ENCODE measurements at places on chromosomes 1 and 21.
A peak's percentile ranks its signal among the peaks of the same experiment; 100 is the strongest.

GRCh38 chr1:183588827-183589226 lies 1.4 kb downstream of the NCF2 start:
- DNase-seq: no peak

DNA sequence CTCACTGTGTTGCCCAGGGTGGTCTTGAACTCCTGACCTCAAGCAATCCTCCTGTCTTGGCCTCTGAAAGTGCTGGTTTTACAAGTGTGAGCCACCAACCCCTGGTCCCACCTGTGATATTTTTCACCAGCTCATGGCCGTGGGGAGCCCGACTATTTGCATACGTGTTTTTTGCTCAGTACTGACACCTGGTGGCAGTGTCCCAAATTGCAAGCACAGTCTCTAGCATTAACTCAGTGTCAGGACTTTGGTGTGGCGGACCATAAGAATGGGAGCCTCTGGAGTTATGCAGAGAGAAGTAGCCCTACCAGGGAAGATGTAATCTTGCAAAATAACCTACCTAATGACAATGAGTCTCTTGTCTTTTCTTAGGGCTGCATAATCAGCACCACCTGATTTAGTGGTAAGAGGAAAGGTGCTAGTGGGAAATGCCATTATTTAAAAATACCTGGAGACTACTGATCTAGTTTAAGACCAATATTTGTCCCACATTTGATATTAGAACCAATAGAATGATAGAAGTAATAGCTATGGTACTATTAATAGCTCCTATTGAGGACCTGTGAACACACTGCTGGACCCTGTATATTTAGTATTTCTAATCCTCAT lies 305.4 kb downstream of the DISC1 start:
- DNase-seq: no peak

GRCh38 chr1:227120826-227121225 lies 180.7 kb downstream of the COQ8A start:
- no peak for DNase-seq

GRCh38 chr1:204398197-204399125 lies 13.2 kb downstream of the PPP1R15B start:
- DNase-seq: no peak

DNA sequence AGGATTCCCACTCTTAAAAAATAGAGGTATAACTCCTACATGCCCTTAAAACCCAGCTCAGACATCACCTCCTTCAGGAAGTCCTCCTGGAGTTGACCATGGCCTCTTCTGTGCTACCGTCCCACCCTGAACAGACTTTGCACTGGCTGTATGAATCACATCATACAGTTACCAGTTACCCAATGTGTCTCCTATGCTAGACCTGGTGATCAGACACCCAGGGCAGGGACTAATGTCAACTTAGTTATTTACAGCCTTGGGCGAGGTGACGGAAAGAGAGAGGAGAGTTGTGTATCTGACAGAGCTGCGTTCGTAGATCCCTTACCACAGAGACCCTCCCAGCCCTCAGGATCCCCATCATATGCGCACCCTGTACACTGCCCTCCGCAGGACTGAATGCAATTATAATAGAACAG lies 72.7 kb downstream of the SLC66A1 start:
- DNase-seq: no peak

DNA sequence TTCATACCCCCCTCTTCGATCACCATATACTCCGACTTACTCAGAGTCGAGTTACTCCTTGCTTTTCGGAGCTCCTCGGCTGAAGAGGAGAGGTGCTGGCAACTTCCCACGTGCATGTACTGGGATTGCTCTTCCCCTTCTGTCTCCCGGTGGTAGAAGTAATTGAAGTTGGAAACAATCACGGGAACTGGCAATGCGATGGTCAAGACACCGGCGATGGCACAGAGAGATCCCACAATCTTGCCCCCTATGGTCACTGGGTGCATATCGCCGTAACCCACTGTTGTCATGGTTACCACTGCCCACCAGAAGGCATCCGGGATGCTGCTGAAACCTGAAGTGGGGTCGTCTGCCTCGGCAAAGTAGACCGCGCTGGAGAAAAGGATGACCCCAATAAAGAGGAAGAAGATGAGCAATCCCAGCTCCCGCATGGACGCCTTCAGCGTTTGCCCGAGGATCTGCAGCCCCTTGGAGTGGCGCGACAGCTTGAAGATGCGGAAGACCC lies 1.5 kb downstream of the KCNA3 start:
- DNase-seq: no peak

DNA sequence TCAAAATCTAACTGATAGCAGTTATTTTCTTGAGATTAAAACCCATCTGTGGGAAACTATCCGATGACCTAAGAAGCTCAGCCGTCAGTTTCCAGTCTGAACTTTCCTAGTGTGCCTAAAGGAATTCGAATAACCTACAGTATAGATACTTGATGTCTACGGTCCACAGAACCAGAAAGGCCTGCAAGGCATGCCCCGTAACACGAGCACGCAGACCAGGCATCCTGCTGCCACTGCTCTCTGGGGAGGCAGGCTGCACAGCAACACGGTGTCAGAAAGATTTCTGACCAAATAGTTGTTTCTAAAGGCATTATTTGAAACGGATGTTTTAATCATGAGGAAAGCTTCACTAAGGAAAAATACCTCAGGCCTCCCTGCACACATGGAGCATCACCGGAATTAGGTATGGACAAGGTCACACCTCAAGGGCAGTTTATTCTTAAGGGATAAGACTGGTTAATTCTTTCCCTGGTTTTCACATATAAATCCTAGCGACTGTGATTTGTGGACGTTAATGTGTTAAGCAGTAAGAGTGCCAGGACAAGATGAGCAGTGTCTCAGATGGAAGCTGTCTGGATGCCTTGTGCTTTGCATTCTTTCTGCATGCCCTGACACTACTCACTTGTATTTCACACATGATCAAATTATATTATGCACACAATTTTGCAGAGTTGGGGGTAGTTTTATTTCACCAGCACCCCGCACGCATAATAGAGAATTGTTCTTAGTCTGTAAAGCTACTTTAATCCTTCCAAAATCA lies 49.0 kb upstream of the NADK start:
- no peak for DNase-seq

GRCh38 chr1:239718997-239719628 lies 332.7 kb downstream of the CHRM3 start:
- no peak for DNase-seq

GRCh38 chr1:204513117-204513716 lies 3.0 kb upstream of the MDM4 start:
- peak; percentile 52 for DNase-seq

- DNase-seq: no peak
Observed at GRCh38 chr1:54499097-54499359, 49.0 kb upstream of the ACOT11 start.

DNA sequence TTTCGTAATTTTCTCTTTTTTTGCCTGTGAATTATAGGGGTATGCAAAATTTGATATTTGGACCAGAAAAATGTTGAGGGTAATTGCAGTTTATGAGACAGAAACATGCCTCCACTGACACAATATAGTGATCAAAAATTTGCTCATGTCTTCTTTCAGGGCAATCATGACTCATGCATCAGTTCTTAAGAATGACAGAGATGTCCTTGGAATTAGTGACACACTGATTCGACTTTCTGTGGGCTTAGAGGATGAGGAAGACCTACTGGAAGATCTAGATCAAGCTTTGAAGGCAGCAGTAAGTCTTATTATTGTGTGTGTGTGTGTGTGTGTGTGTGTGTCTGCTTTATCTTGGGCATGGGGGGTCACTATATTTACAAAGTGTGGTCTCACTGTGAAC lies 27.5 kb downstream of the CTH start:
- no peak for DNase-seq

- no peak for DNase-seq
Observed at GRCh38 chr1:205988585-205988995, 14.6 kb downstream of the RAB7B start.

DNA sequence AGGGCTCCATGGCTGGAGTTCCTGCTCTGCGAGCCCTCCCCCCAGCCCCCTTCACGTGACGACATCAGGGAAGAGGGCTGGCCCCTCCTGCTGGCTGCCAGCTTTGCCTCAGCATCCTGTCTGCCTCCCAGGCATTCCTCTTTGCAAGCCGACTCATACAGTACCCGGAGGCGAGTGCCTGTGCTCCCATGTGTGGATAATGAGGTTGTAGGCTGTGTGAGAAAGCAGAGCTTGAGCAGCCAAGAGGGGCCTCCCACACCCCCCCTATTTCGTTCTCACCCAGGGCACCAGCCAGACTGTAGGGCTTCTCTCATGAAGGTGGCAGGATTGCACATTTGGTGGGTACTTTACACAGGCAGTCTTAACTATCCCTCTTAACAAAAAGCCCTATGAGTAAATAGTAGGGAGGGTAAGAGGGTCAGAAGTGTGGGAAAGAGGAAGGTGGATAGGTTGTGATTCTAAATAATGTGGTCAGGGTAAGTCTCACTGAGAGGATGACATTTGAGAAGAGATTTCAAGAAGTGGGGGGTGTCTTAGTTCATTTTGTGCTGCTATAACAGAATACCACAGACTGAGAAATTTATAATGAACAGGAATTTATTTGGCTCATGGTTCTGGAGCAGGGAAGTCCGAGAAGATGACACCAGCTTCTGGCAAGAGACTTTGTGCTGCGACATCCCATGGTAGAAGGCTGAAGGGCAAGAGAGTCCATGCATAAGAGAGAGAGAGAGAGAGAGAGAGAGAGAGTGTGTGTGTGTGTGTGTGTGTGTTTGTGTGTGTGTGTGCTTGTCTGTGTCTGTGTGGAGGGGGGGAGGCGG lies 113.5 kb downstream of the OMA1 start:
- no peak for DNase-seq

- DNase-seq: no peak
Observed at GRCh38 chr1:15176898-15177665, 23.5 kb downstream of the TMEM51 start.

DNA sequence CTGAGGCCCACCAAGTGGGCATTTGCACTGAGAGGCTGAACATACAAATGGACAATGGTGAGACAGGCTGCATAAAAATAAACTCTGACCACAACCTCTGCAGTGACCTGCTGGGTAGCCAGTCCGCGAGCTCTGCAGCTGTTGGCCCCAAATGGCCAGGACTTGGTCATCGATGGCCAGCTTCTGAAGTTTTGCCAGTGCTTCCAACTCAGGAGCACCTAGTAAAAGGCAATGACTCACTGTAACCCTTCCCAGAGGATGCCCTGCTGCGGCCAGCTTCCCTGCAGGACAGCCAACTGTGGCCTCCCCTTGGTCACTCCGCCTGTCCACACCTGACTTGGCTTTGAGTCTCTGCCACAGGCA lies 185.4 kb downstream of the DYRK1A start:
- DNase-seq: no peak

DNA sequence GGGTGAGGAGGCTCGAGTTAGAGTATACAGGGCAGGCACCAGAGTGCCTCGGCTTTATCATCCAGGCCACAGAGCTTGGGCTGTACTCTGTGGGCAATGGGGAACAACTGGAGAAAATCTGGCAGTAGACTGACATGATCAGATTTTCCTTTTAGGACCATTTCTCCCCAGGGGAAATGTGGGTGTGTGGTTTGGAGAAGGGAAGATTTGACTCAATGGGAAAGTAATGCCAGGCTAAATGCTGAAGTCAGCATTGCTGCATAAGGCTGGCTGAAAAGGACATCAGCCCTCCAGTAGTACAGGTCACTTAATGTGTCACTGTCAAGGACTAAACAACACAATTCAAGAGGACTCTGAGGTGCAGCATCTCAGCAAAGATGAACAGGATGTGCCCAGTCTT lies 5.0 kb downstream of the FYB2 start:
- no peak for DNase-seq

GRCh38 chr1:52553362-52554266 lies 722 bp upstream of the TUT4 start:
- peak; percentile 82 for DNase-seq

DNA sequence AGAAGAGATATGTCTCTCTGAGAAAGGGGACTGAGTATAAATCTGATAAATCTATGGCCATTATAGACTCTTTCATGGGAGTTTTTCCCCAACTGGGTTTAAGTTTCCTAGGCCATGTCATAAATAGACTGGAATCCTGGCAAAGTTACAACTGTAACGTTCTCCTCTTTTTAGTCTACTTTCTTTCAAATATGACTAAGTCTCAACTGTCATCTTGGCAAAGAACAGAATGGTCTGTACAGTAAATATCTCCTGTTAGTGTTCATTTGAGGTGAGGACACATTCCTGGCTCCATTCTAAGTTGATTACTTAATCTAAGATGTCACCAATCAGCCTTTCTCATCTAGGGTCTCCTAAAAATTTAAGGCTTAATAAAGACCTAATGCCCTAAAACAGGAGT lies 300.5 kb downstream of the BRINP2 start:
- DNase-seq: no peak

GRCh38 chr21:32412162-32413014 lies at the start of gene EVA1C:
Gene EVA1C (plus strand): TSS chr21:32412706. CDS start chr21:32412854, 148 bp downstream.
- peak; percentile 69 for DNase-seq

GRCh38 chr1:52225174-52225573 lies 83.3 kb downstream of the ZFYVE9 start:
- no peak for DNase-seq

DNA sequence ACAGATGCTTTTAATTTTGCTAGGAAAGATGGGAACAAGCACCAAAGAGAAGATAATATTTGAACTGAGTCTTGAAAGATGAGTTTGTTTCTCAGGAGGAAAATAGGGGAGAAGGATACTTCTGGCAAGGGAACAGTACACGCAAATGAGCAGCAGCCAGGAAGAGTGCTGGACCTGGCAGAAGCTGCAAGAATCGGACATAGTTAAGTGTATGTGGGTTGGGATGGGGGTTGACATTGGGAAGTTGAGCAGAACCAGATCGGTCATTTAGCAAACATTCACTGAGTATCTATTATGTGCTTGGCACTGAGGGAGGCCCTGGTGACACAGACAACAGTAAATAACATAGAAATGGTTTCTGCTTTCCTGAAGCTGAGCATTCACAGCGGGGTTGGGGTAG lies 198.8 kb downstream of the PLPP3 start:
- no peak for DNase-seq

GRCh38 chr1:16986962-16987361 lies 6.5 kb upstream of the MFAP2 start:
- no peak for DNase-seq

DNA sequence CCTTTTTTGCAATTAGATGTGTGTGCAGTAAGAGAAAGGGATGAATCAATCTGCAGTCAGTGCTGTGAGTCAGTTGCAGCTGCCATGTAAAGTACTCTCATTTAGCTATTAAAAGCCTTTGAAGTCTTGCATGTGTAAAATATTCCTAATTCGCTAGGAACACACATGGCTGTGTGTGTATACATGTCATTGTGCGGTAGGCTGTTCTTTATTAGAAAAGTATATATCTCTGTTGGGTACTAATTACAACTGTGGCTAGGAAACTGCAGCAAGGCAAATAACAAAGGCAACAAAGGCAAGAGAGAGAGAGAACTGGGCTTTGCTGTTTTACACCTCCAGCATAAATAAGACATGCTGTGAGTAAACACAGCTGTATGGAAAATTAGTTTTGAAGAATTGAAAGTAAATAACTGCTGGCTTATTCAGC lies 41.7 kb downstream of the EPB41 start:
- no peak for DNase-seq

GRCh38 chr1:51433269-51433971 lies 85.6 kb downstream of the EPS15 start:
- no peak for DNase-seq

DNA sequence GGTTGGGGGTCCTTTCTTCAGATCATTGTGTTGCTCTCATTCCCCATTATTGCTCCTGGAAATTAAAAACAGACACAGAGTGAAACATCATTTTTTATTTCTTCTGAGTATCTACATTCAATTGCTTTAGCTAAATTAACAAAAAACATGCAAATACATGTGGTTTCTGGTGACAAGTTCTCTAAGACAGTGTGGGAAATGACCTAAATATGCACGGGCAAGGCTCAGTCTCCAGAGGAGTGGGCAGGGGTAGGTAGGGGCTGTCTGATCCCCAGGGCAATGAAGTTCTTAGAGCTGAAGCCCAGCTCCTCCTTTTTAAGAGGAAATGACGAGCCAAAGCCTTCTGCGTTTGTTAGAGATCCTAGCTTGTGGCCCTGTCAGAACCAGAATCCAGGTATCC lies 4.5 kb downstream of the LEFTY2 start:
- DNase-seq: no peak

All from T-helper 22 cell (primary cell).